ENCODE measurements at places on chromosomes 2 and 18.

DNA sequence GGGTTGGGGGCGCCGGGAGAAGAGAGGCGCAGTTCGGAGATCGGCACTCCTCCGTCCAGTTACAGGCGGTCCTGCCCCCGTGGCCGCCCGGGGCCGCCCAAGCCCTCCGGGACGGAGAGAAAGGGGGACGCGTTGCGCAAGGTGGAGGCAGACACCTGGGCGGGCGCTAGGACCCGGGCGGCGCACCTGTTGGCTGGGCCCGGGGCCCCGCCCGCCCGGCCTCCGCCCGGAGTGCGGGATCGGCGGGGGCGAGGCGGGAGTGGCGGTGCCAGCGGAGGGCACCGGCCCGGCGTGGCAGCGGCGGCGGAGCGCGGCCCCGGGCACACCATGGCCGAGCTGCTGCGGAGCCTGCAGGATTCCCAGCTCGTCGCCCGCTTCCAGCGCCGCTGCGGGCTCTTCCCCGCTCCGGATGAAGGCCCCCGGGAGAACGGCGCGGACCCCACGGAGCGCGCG, at the start of gene SGPP2:
Gene SGPP2 (plus strand): TSS at position 268 of the 453 bp plus-strand sequence. CDS start 60 bp downstream, at position 328.
- DNase-seq: no peak

DNA sequence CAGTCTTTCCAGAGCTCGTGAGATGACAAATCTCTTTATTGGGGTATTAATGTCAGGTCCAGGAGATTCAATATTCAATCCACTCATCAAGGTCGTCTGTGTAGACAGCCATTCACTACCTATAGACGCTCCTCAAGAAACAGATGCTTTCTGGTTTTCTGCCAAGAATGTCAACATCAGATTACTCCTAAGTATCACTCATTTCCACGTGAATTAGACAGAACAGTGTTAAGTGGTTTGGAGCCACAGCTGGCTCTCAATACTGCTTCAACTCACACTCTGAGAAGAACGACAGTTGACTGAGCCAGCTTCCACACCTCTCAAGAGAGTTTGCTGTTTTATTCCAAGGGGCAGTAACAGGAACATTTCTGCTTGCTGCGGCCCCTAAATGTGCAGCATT, 113.5 kb upstream of the NEDD4L start:
- DNase-seq: no peak

- DNase-seq: no peak
Observed at GRCh38 chr2:151916632-151917031, 88.4 kb upstream of the ARL5A start.

GRCh38 chr18:74273394-74273793, 18.4 kb downstream of the CYB5A start:
- no peak for DNase-seq

- DNase-seq: no peak
Observed at GRCh38 chr18:32937066-32937465, 164.2 kb upstream of the KLHL14 start.

GRCh38 chr2:105873721-105874120, 129.0 kb downstream of the NCK2 start:
- no peak for DNase-seq

DNA sequence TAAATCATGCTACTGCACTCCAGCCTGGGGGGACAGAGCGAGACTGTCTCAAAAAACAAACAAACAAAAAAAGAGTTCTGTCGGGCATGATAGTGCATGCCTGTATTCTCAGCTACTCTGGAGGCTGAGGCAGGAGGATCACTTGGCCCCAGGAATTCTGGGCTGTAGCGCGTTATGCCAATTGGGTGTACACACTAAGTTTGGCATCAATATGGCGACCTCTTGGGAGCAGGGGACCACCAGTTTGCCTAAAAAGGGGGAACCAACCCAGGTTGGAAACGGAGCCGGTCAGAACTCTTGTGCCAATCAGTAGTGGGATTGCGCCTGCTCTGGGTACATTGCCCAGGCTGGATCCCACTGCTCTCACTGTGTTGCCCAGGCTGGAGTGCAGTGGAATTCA, 49.7 kb downstream of the SDC1 start:
- no peak for DNase-seq

DNA sequence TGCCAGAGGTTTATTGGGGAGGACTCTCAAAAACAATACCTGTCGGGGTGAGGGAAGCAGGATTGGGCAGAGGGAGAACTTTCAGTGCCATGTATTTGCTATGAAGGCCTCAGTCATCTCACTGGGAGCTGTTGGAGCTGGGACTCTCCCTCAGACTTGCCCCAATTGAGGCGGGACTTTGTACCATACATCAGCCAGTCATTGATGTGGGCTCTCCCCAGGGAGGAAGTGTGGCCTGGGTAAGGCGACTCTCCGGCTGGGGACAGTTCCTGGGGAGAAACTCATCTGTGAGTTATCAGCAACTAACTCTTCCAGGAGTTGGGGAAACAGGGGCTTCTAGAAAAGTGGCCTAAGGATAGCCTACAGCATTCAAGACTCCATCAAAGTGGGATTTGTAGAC, 66.5 kb downstream of the FTCDNL1 start:
- no peak for DNase-seq

- no peak for DNase-seq
Observed at GRCh38 chr2:228507870-228508269, 326.4 kb upstream of the SPHKAP start.

GRCh38 chr2:76210551-76210950, 499.8 kb upstream of the GCFC2 start:
- no peak for DNase-seq

DNA sequence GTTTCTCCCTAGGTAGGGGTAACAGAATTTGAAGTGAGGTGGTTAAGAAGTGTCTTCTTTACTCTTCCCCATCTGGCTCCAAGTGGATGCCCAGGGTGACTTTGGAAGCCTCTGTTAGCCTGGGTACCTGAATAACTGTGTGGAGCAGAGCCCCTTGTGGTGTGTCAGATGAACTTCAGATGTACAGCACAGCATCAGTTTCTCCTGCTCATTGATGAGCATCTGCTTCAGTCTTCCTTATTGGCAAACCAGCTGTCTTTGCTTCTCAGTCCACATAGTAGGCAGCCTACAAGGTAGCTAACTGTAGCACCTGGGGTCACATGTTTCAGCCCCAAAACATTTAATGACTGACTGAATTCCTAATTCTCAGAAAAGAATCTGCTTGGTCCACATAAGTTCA, 56.2 kb upstream of the ATP8B1 start:
- peak; percentile 52 for DNase-seq

All from lung microvascular endothelial cell (primary cell).